ENCODE measurements at places on chromosomes 4 and X.
A peak's percentile ranks its signal among the peaks of the same experiment; 100 is the strongest.

- no peak for DNase-seq
Observed at GRCh38 chr4:3389233-3390215, 52.2 kb upstream of the HGFAC start.

DNA sequence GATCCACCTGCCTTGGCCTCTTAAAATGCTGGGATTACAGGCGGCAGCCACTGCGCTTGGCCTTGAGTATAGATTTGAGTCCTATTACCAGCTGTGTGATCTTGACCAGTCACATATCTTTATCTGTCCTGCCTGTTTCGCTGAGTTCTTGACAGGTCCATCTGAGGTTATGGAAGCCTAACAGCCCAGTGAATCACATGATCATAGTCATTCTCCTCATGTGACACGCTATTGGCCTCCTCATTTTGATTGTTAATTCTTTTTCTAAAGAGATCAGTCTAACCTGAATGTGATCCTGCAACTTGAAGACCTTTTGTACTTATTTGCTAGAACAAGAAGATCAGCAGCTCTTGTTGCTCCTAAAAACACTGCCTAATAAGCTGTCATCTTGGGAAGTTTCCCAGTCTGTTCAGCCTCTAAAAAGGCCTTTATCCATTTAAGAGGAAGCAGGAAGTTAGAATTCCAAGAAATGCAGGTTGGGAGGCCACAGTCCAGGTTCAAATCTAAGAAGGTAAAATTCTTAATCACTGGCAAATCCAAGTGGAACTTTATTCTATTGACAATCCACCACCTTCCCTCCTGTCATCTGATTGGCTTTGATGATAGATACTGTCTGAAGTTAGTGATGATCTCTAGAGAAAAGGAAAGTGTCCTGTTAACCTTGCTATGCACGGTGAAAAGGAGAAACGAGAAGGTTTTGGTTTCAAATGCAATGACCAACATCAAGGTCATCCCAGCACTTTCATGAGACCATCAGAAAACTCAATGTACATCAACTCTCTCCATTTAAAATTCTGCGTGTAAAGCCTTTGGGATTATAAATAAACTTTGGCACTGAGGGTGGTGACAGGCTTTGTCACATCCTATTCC, 86.9 kb downstream of the CHRNA9 start:
- DNase-seq: no peak

DNA sequence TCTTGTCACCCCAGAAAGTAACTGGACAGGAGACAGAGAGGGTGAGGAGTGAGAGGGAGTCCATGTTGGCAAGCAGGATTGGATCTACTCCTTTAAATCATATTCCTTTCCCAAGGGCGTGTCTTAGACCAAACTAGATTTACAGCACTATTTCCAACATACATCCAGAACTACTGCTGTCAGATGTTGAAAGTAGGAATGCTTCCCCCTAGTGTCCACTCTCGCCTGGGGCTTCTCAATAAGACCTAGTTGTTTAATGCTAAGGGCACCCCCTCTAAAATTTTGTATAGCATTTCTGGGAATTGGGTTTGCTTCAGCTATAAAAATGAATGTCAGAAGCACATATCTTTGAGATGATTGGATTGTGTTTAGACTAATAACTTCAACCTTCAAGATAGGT, 13.3 kb downstream of the OFD1 start:
- peak; percentile 14 for DNase-seq

DNA sequence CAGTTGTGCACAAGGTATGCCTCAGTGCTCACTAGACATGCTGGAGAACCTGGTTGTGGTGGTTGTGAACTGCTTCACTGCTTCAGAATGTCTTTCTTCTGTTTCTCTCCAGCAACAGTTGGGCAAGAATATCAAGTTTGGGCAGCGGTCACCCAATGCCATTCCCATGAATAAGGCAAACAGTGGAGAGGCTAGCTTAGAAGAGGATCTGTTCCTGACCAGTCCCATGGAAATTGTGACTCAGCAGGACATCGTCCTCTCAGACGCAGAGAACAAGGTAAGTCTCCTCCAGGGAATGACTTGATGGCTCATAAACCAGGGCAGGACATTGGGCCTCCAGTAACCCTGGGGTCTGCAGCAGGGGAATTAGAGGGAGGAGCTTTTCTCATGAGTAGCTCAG, 79.9 kb downstream of the AASDH start:
- DNase-seq: no peak

- DNase-seq: no peak
Observed at GRCh38 chrX:66038115-66038514, 1.8 kb downstream of the VSIG4 start.

GRCh38 chrX:152915541-152916241, 17.8 kb downstream of the ZNF185 start:
- no peak for DNase-seq

Data from NCI-H1092 treated with DMSO at 0.1 percent for 48 hours (cell line).